Uterus (tissue), 4 donors: ENCODE measurements at places on chromosomes 11 and 22.

DNA sequence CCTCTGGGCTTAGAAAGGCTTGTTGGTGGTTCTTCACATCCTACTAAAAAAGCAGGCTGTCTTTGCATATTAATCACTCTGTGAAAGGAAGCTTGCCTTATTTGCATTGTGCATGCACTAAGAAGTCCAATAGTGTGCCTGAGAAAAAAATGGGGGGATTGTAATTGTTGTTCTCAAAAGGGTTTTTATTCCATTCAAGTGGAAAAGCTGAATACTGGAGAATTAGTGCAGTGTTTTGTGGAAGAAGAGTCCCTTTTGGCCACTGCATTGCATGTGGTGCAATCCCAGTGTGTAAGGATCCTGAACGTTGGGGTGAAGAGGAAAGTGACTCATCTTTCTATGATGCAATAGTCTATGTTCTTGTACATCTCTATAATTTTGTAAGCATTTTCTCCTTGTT lies 16.5 kb downstream of the NCAM1 start:
- DNase-seq = peak; percentile 59

DNA sequence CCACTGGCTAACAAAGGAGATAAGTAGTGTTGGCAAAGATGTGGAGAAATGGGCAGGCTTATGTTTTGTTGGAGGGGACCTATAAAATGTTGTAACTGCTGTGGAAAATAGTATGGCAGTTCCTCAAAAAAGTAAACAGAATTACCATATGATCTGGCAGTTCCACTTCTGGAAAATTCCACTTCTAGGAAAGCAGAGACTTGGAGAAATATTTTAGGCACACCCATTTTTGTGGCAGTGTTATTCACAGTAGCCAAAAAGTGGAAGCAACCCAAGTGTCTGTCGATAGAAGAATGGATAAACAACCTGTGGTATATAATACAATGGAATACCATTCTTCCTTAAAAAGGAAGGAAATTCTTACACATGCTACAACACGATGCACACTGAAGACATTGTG lies 57.0 kb upstream of the ADORA2A start:
- no peak for DNase-seq

GRCh38 chr11:1760351-1761109 lies 3.2 kb downstream of the CTSD start:
- peak; percentile 60 for DNase-seq

DNA sequence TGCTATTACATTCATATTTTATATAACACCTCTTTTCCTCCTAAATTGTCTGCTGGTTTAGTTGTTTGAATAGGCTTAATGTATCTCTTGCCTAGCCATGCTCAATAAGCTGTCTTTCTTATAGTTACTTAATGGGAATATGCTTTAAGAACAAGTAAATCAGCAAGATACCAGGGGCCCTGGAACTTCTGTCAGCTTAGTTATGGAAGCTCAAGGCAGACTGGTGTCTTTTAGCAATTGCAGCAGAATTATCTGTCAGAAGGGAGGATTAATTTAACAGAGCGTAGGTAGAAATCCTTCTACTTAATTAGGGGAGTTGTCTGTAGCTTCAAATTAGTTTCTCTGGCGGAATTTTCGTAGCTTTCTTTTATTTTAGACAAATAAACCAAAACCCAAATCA lies 94.9 kb downstream of the C11orf91 start:
- no peak for DNase-seq

DNA sequence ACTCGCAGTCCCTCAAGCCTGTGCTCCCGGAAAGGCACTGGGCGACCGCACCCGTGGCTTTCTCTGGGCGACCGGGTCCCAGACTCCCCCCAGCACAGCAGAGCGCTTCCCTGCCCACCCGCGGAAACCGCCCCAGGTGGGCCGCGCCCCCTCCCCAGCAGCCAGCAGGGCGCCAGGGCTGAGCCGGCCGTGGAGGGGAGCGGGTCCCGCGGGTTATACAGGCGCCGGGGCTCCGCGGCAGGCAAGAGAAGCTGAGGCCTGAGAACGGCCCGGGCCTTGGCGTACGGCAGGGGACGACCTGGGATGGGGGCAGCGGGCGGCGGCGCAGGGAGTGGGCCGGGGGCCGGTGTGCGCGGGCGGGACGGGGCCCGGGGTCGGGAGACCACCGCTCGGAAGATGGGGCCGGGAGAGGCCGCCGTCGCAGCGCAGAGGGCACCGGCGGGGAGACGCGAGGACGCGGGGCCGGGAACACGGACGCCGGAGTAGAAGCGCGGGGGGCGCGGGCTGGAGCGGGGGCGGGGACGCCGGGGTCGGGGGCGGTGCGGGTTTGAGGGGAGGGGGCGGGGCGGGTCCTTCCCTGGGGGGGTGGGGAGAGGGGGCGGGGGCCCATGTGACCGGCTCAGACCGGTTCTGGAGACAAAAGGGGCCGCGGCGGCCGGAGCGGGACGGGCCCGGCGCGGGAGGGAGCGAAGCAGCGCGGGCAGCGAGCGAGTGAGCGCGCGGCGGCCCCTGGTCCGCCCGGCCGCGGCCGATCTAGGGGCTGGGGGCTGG lies at the start of gene MDK:
MDK (plus strand) TSS at position 622 of the 771 bp plus-strand sequence. CDS start 389 bp downstream, outside the sequence.
- no peak for DNase-seq

DNA sequence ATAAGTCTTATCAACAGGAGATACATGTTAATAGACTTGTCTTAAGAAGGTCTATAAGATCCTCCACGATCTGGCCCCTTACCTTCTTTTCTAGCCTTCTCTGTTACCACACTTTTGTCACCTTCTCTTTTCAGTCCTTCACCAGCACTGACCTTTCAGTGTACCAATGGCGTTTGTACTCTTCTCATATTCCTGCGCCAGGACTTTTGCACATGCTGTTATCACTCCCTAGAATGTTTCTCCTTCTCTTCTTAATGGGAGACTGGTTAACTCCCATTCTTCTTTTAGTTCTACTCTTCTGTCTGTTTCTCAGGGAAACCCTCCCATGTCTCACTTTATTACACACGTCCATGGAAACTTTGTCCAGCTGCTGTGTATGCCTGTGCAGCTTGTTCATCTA lies 4.4 kb upstream of the EED start:
- DNase-seq = no peak

GRCh38 chr11:15793043-15793996 lies 563.0 kb downstream of the SOX6 start:
- no peak for DNase-seq

GRCh38 chr11:74069146-74070046 lies 60.5 kb upstream of the UCP3 start:
- no peak for DNase-seq

GRCh38 chr22:50660306-50660705 lies 12.3 kb upstream of the SHANK3 start:
- no peak for DNase-seq

GRCh38 chr11:7967826-7968225 lies 2.6 kb upstream of the NLRP10 start:
- DNase-seq = no peak

DNA sequence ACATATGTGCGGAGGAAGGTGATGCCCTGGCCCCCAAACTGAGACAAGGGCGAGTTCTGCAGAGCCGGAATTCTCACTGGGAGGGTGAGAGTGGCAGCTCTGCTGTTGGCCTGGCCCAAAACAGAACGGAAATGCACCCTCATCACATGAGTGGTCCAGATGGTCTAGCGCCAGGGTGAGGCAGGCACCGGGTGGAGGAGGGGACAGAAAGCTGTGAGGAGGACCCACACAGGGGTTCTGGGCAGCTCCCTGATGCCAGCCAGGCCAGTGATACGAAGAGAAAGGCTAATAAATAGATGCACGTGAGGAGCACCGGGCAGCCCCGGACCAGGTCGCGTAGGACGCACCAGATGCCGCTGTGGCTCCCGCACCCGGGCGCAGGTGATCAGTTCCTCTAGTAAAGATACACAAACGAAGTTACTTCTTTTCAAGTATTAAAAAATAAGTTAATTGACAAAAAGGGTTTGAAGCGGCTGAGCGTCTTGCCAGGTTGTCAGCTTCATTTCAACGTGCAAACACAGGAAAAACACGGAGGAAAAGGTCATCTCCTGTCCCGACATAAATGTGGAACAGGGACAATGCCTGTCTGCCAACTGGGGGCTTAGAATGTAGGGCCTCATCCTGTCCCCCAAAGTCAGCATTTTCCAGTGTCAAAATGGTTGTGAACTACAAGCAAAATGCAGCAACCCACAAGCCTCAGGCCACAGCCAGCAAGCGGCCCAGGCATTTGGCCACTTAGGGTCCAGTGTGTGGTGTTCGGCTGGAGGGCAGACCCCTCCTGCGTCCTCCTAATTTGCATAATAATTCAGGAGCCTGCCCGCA lies 15.3 kb upstream of the BID start:
- DNase-seq = no peak

DNA sequence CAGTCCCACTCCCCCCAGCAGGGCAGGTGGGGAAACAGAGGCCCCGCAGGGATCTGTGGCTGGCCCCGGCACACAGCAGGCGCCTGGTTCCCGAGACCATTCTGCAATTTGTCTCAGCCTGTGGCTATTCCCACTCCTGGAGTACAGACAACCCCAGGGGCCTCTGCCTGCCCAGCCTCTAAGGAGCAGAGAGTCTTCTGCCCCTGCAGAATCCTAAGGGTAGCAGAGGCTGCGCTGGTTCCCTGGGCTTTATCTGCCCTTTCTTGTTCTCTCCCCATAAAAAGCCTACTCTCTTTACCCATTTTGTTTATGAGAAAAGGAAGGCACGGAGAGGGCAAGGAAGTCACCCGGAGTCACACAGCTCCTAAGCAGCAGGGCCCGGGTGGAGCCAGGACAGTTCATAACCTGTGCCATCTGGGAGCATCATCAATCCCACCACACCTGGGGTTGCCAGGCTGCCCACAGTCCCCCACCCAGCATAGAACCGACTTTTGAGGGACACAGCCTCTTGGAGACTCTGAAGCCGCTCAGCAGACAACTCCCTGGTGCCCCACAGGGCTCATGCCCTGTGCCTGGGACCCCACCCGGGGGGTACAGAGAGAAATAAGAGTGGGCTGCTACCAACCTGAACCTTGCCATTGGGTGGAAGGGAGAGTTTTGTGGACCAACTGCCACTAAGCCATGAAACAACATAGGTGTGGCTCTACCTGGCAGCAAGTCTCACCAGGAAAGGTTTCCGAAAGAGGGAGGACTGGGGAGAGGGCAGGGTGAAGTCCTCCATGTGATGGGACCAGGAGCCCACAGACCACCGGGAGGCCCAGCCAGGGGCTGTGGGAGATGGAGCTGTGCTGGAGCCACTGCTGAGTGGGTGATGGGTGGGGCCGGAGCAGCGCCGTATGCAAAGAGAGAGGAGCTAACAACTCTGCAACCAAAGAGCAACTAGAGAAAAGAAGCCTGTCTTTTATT lies 17.2 kb upstream of the LINC01488 start:
- no peak for DNase-seq

GRCh38 chr22:46087816-46088277 lies 62.5 kb upstream of the PPARA start:
- peak; percentile 95 for DNase-seq

GRCh38 chr11:115122274-115122673 lies 381.9 kb downstream of the CADM1 start:
- no peak for DNase-seq

DNA sequence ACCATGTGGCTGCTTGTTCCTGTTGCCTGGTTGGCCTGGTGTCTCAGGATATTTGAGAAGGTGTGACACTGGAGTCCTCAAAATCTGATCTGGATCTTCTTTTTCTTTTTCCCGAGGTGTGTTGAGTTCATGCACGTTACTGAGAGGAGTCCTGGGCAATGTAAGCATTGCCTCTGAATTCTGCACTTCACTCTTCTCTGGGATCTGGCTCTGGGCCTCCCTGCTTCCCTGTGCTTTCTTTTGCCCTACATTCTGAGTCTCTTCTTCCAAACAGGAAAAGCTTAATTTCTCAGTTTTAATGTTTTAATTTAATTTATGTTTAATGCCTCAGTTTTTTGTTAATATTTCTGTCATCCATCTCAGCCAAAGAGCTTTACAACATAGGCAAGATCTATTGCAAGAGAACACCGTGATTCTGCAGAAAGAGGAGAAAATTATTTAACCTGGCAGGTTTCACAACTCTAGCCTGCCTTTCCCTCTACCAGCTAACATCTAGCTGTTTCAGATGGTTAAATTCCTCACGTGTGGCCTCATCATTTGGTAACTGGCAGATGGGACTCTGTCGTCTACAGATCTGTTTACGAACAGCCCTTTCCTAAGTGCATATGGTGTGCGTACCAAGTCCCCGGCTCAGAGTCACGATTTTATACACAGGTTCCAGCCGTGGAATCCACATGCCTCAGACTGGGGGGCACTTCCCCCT lies 24.7 kb downstream of the LDLRAD3 start:
- no peak for DNase-seq

- no peak for DNase-seq
Measured at GRCh38 chr11:118401880-118402590, 629 bp downstream of the ATP5MG start.

GRCh38 chr22:26463101-26463661 lies 20.4 kb downstream of the HPS4 start:
- no peak for DNase-seq

GRCh38 chr11:69745201-69745600 lies 29.9 kb downstream of the FGF4 start:
- no peak for DNase-seq

DNA sequence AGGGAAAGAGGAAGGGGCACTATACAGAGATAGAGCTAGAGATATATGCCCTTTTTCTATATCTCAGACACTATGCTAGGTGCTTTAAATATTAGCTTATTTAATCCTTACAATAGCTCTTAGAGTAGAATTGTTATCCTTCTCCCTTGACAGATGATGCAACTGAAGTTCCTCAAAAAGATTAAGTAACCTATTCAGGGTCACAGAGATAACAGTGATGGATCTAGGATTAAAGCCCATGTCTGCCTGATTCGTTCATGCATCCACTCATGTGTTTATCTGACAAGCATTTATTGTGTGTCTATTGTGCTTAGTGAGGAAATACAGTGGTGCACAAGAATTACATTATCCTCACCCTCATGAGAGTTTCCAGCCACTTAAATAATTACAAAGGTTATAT lies 8.7 kb downstream of the CCDC83 start:
- no peak for DNase-seq

DNA sequence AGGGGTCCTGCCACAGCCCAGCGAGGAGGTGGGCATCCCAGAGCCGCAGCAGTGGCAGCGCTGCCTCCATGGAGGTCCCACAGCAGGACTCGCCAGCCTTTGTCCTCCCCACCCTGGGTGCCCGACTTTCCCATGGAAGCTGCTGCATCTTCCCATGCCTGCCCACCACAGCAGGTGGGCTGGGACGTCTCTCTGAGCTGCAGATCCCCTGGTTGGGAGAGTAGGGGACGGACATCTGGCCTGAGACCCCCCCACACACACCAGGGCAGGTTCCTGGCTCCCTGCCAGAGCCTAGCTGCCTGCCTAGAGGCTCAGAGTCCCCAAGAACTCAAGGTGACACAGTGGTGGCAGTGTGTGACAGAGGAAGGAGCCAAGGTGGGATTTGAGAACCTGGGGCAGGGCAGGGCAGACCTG lies 21.5 kb upstream of the PRR5 start:
- no peak for DNase-seq

GRCh38 chr22:47065756-47066615 lies 303.5 kb downstream of the TBC1D22A start:
- DNase-seq = no peak
